Brain (organoid and tissue), 16 donors: ENCODE measurements at places on chromosomes 5 and 9. TPM values are rescaled to one million over a fixed set of nuclear protein-coding genes. Genes with fewer than 3 reads are reported as not detected.
A peak's percentile ranks its signal among the peaks of the same experiment; 100 is the strongest.

Gene PDE6A
- 1.5 TPM for polyA plus RNA-seq

DNA sequence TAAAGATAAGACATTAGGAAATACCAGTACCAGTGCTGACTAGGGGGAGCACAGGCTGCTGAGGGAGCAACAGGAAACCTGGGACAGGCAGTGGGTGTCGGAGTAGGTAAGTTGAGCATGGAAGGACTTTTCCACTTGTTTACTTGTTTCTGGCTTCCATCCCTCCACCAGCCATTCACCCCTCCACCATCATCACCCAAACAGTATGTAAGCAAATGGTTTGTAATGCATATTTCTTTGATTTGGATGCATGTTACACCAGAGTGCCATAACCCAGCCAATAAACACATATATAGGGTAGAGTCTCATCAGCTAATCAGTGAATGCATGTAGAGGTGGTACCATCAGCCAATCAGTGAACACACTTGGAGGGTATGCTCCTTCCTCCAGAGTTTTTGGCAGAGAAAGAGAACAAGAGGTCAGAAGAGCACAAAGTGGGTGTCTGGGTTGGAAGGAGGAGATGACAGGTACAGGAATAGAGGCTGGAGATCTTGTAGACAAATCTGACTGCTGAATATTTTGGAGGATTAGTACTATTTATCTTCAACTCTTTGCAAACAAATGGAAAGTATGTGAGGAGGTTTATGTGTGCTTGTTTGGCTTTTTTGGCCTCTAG lies 37.7 kb upstream of the PDE8B start:
- no peak for DNase-seq

DNA sequence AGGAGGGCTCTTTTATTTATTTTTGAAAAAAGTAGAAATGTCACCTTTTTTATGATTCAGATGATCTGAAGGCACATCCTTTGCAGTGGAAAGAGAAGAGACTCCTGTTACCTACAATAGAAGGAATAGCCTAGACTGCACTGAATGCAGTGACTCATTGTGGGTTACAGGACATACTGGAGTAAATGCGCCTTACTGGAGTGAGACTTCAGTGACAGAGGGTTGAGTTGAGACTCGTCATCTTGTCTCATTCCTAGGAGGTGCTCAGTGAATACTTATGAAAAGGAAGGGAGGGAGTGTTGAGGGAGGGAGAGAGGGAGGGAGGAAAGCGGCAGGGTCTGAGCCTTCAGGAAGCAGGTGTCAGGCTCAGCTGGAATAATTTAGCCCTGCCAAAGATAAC lies 25.2 kb downstream of the ANKRA2 start:
- no peak for DNase-seq

- DNase-seq: peak; percentile 94
Measured at GRCh38 chr5:126865299-126865698, 88.4 kb downstream of the LMNB1 start.

DNA sequence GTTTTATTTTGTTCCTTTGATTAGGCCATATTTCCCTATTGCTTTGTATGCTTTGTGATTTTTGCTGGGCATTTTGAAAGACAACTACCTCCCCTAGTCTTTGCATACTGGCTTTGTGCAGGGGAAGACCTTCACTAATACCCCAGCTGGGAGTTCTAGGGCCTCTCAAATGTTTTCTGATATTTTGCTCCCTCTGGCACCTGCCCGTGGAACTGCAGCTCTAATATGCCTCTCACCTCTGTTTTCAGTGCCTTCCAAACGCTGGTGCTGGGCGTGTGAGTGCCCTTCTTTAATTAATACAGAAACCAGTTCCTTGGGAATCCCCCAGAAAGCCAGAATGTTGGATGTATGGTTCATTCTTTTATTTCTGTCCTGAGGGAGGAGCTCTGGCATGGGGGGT lies 204.5 kb downstream of the COMMD10 start:
- DNase-seq: no peak

Gene ADRB2
- polyA plus RNA-seq: 0.53 TPM

DNA sequence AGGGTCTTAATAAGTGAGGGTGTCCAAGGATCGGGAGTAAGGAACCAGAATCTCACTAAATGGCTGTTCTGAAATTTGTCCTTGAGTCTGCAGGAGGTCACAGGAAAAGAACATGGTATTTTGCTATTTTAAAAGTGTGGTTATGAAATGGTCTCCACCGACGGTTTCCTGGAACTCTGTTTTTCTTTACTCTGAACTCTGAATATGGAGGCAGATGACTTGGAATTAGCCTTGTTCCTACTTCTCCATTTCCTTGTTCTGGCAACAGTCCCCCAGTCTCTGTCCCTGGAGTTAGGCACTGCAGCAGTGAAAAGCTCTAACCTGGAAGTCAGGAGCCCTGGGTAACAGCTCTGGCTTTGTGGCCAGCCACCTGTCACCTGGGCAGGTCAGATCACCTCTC lies 46.6 kb upstream of the C5orf58 start:
- no peak for DNase-seq

Gene FNBP1
- polyA plus RNA-seq: 39.1 TPM

Gene SLC25A2
- not detected for polyA plus RNA-seq

Gene CCDC192
- not detected for polyA plus RNA-seq

GRCh38 chr5:138565100-138565821 lies 9.9 kb downstream of the HSPA9 start:
- DNase-seq: no peak

DNA sequence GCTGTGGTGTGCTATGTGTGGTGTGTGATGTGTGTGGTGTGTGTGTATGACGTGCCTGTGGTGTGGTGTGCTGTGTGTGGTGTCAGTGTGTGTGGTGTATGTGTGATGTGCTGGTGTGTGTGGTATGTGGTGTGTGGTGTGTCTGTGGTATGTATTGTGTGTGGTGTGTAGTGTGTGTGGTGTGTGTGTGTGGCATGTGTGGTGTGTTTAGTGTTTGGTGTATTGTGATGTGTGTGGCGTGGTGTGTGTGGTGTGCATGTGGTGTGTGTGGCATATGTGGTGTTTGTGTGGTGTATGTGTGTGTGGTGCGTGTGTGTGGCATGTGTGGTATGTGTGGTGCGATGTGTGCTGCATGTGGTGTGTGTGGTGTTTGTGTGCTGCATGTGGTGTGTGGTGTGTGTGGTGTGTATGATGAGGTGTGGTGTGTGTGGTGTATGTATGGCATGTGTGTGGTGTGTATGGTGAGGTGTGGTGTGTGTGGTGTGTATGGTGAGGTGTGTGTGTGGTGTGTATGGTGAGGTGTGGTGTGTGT lies 18.3 kb upstream of the RNU6ATAC start:
- DNase-seq: no peak

GRCh38 chr5:120926471-120926870 lies 462.4 kb downstream of the PRR16 start:
- no peak for DNase-seq

Gene RASEF
- polyA plus RNA-seq: 3.4 TPM

GRCh38 chr9:32378496-32378895 lies 5.9 kb upstream of the ACO1 start:
- DNase-seq: peak; percentile 76

Gene TNFSF15
- 0.08 TPM for polyA plus RNA-seq

- DNase-seq: peak; percentile 70
Measured at GRCh38 chr9:16309469-16310271, 560.8 kb downstream of the BNC2 start.
